ENCODE measurements at places on chromosomes 16 and 17. TPM values are rescaled to one million over a fixed set of nuclear protein-coding genes. Genes with fewer than 3 reads are reported as not detected.

- H3K27me3 ChIP-seq, result no peaks in the 10 kb centered on the region
- peaks cover 7% of the 10 kb centered on the region for H3K36me3 ChIP-seq
- DNase-seq, result no peak
- peaks cover 11% of the 10 kb centered on the region for H3K4me1 ChIP-seq
- no peak overlapping the region for H3K4me3 ChIP-seq
- no peak overlapping the region for H3K27ac ChIP-seq
Measured at GRCh38 chr17:14310101-14310500, 9.2 kb downstream of the HS3ST3B1 start.

DNA sequence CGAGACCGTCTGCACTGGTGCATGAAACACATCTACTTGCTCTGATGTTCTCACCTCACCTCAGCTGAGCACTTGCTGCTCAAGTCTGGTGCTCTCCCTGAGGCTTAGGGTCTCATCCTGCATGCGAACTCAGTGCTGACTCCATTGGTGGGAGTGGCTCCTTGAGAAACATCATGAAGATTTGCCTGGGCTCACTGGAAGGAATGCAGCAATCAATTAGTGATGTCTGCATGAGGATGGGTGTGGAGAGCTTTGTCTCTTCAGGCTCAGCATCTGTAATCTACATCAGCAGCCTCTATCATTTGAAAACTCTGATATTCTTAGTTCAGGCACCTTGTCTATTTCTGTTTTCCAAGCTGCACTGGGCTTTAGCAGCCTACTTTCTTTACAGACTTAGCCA lies 204.4 kb downstream of the IRF8 start:
- H3K4me3 ChIP-seq, result no peak overlapping the region
- H3K27me3 ChIP-seq, result no peaks in the 10 kb centered on the region
- peaks cover 5% of the 10 kb centered on the region for H3K4me1 ChIP-seq
- H3K27ac ChIP-seq, result no peak overlapping the region
- DNase-seq, result no peak
- no peaks in the 10 kb centered on the region for H3K36me3 ChIP-seq

Gene LPCAT2
- polyA plus RNA-seq, result 8.7 TPM

DNA sequence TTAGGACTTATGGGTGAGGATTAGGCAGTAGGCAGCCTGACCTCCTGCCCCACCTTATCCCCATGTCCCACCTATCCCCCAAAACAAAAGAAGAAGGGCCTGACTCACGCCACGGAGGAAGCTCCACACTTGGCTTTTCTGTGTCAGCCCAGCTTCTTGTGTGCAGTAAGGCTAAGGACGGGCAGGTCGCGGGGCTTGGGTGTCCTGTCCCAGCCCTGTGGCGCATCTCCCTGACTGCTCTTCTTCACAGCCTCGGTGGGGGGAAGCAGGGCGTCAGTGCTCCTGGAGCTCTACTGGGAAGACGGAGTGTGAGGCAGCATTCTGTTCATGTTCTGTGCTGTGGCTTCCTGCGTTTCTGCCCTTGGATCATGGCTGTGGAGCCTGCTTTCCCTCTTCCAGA lies 34.6 kb upstream of the ALDH3A2 start:
- no peaks in the 10 kb centered on the region for H3K36me3 ChIP-seq
- H3K4me1 ChIP-seq, result no peaks in the 10 kb centered on the region
- DNase-seq, result no peak
- H3K4me3 ChIP-seq, result no peak overlapping the region
- peaks cover 3% of the 10 kb centered on the region for H3K27me3 ChIP-seq

DNA sequence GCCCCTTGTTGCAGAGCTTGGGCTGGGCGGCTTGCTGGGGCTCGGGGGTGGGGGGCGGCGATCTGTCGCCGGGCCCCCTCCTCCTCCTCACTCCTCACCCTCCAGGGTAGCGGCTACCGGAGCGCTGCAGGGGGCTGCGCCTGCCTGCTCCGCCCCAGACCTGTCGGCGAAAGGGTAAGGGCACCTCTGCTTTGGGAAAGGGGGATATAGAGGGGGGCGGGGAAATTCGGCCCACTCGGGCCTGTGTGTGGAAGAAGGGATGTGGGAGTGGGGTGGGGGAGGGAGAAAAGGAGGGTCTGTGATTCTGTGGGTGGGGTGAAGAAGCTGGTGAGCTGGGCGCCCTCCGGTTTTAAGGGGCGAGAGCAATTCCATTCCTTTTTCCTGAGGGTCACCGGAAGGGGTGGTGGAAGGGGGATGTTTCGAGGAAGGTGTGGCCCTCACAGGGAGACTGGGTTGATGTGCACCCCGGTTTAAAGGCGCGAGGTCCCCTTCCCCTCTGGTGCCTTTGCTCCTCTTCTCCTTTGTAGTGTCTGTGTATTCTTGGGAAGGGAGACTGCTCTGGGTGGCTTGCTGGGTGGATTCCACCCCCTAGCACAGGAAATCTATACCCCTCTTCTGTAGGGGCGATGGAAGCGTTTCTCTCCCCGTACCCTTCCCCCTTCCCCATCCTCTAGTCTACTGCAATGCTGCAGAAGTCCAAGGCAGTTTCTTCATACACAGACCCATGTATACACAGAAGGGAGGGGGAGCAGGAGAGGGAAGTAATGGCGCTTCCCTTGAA lies 878 bp downstream of the TAOK1 start:
- H3K4me1 ChIP-seq, result no peaks in the 10 kb centered on the region
- peak overlapping the region; percentile 70 for H3K4me3 ChIP-seq
- no peaks in the 10 kb centered on the region for H3K27me3 ChIP-seq
- H3K27ac ChIP-seq, result peak overlapping the region; percentile 94
- DNase-seq, result peak; percentile 42
- H3K36me3 ChIP-seq, result peaks cover 1% of the 10 kb centered on the region

Gene KRTAP3-2
- not detected for polyA plus RNA-seq
